ENCODE measurements at places on chromosomes 13 and 19.

DNA sequence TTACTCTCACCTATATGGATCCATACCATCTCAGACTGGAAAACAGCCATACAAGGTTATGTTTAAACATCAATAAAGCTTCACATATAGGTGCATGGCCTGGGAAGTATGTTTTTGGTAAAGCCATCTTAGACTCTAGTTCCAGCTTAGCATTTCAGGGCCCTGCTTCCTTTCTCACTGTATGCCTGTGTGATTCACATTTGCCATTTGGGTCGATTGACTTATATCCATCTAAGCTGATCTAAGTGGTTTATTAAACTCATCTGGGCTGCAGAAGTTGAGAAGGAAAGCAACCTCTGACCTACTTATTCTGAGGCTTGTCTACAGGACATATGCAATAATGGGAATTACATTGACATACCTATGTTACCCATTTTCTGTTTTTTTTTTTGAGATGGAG, 33.5 kb downstream of the ZNF506 start:
- no peak for DNase-seq

DNA sequence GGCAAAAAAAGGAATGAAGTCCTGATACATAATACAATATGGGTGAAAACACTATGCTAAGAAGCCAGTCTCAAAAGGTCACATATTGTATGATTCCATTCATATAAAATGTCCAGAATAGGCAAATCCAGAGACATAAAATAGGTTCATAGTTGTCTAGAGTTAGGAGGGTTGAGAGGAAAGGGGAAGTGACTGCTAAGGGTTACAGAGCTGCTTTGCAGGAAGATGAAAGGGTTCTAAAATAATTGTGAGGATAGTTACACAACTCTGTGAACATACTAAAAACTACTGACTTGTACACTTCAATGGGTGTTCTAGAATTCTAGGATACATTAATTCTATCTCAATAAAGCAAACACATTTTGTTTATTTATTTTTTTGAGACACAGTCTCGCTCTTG, 25.7 kb downstream of the CAB39L start:
- DNase-seq = no peak

DNA sequence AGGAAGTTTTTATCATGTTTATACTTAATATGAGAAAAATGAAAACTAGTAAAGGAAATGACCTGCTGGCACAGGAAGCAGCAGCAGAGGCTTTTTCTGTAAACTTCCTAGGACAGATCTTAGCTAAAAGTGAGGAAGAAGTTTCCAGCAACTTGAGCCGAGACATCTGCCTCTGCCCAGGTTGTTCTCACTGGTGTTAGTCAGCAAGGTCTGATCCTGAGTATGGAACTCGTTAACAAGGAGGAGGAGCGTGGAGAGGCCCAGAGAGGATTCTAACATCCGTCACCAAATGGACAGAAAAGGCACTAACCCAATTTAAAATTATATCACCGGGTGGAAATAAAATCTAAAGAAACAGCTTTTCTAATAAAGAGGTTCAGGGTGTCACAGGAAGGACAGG, 43.6 kb downstream of the PHF11 start:
- no peak for DNase-seq

GRCh38 chr13:78197231-78197630, 278.6 kb upstream of the EDNRB start:
- DNase-seq = no peak

DNA sequence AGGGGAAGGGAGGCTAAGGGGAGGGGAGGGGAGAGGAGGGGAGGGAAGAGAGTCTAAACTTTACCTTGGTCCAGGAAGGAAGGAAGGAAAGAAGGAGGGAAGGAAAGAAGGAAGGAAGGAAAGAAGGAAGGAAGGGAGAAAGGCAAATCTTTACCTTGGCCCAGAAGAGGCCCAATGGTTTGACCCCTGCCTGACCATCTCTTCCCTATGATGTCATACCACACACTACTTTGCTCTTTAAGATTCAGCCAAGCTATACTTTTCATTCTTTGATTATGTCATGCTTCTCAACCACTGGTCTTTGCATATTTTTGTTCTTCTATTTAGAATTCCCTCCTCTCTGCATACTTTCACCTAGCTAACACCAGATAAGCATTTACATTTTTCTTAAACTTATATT, 1077.5 kb downstream of the PCDH9 start:
- DNase-seq = no peak

DNA sequence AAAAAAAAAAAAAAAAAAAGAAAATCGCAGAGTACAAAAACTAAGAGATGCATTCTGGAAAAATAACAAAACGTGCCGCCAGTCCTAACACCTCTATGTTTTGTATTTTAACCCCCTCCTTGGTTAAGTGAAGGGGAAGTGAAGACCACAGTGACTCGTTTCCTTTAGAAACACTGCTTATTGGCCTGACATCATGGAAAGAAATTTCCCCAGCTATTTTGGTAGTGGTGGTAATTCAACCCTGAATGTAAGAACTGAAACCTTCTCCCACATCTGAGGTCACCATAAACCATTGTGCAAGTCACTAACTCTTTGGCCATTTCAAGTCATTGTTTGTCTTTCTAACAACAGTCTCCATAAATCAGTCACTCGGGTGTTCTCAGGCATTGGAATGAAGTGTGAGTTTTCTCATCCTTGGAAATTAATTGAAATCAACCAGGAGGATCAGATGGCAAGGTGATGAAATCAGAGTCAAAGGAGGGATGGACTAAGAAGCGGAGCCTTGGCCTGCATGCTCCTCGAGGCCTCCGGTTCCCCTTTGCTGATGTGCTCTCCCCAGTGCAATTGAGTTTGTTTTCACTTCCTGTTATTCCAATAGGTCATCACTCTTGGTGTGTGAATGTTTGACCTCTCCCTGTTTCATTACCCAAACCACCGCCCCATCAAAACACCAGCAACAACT, 443.9 kb downstream of the FGF9 start:
- no peak for DNase-seq

DNA sequence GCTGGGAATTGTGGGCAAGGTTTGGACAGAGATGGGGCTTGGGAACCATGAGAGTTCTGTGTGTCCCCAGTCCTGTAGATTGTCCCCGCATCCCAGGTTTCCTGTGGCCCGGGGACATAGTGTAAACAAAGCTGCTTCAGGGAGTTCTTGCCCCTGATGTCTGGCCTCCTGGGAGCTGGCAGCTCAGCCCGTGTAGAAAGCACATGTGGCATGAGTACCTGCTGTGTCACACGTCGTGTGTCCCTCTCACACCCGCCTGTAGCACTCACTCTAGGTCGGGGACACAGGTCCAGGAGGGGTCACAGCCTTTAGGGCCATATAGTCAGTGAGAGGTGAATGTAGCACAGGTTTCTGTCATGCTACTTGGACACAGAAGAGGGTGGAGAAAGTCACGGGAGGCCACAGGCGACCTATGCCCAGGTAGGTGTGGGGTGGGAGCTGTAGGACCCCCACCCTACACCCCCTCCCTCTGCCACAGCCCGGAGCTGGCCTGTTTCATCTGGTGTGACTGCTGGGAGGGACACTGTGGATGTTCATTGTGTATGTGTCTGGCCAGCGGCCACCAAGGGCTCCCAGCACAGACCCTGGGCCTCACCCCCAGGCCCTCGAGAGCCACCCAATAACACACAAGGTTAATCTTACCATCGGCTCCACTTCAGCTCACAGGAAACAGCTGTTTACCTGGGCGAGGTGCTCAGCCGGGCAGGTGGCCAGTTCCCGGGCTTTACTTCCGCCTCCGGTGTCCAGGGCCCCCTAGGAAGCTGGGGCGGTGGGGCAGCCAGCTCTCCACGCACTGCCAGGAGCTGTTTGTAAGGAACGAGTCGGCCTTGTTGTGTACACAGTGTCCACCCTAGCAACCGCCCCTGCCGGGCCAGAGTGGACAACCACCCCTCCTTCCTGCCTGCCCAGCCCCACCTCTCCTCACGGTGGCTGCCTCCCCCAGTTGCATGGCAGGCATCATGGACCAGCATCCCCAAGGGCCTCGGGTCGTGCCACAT, 49.7 kb downstream of the COMP start:
- DNase-seq = no peak

- no peak for DNase-seq
Observed at GRCh38 chr19:345320-345879, 804 bp upstream of the MIER2 start.

DNA sequence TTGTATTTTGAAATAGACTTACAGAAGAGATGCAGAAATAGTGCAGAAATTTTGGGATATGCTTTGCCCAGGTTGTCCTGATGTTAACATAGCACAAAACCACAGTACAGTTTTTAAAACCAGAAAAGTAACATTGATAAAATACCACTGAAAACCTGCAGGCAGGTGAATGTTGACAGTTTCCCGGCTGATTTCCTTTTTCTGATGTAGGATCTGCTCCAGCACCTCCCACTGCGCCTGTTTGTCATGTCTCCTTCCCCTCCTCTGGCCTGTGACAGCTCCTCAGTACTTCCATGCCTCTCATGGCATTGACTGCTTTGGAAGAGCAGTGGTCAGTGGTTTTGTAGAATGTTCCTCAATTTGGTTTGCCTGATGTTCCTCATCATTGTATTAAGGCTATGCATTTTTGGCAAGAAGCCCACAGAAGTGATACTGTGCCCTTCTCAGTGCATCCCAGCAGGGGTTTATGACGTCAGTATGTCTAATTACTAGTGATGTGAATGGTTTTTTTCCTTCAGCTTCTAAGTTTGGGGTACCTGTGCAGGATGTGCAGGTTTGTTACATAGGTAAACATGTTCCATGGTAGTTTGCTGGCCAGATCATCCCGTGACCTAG, 31.0 kb downstream of the TDRD12 start:
- DNase-seq = no peak

DNA sequence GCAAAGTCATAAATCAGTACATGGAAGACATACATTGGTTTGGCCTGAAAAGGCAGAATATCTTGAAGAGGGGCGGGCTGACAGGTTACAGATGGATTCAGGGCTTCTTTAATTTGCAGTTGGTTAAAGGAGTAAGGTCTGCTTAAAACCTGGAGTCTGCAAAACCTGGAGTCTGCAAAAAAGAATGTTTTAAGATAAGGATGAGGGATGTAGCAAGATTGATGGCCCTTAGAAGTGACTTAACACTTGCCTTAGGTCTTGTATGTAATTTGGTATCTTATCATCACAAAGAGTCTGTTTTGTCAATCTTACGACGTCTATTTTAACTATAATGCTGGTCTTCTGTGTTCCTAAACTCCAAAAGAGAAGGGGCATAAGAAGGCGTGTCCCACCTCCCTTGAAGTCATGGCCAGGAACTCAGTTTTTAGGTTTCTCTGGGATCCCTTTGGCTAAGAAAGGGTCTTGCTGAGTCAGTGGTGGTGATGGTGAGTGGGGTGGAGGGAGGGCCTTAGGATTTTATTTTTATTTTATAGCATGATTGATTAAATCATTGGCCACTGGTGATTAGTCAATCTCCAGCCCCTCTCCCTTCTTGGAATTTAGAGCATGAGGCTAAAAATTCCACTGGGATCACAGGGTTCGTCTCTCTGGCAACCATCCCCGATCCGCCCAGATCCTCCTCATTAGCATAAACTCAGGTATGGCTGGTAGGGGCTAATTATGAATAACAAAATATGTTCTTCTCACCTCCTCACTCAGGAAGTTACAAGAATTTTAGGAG, 10.1 kb upstream of the HAS1 start:
- DNase-seq = no peak

DNA sequence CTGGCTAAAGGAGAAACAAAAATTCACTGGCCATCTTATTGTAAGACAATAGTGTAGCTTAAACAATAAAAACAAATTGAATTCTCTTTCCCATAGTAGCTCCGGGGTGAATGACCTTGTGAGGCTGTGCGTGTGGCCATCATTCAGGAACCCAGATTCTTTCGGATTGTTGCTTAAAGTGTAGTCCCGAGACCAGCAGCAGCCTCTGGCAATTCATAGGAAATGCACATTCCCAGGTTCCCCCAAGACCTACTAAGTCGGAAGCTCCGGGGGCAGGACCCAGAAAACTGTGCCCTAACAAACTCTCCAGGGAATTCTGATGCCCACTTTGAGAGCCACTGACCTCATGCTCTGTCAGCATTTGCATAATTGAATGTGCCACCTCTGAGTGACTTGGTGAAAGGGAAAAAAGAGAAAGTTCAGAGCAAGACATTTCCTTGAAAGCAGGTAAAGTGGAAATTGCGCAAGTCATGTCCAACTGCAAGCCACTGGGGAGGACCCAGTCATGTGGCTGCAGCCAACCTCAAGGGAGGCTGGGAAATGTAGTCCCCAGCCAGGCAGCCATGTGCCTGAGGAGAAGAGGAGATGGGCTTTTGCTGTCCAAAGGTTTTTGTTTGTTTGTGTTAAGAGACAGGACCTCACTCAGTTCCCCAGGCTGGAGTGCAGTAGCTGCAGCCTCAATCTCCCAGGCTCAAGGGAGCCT, 50.7 kb upstream of the PNMA8B start:
- DNase-seq = no peak

- peak; percentile 66 for DNase-seq
Observed at GRCh38 chr13:34459856-34460255, 482.2 kb upstream of the NBEA start.

- DNase-seq = no peak
Observed at GRCh38 chr19:50268041-50268440, 61.1 kb downstream of the KCNC3 start.

DNA sequence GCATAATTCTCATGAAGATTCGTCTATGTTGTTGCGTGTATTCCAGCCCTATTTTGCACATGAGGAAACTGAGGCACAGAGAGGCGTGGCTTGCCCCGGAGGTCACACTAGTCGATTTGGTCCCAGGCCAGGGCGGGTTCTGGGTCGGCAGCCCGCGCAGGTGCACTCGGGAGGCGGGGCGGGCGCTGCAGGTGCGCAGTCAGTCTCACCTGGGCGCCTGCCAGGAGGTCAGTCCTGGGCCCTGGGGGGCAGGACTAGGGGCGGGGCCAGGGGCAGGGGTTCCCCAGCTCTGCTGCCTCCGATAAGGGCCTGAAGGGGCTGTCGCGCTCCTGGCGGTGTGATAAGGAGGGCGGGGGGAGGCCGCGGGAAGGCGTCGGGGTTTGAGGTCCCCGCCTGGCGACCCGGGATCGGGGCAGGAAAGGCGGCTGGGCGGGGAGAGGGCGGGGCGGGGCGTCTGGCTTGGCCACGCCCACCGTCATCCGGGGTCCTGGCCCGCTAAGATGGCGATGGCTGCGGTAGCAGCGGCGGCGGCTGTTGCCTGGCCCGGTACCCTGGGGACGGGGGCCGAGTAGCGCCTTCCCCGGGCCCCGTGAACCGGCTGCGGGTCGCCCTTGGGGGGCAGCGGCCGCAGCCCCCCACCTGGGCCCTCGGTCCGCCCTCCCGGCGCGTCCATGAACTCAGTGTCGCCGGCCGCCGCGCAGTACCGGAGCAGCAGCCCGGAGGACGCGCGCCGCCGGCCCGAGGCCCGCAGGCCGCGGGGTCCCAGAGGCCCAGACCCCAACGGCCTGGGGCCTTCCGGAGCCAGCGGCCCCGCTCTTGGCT, at the start of gene ATG4D:
ATG4D (plus strand) TSS at position 485 of the 822 bp plus-strand sequence; CDS start at position 672, 187 bp downstream.
- peak; percentile 94 for DNase-seq

DNA sequence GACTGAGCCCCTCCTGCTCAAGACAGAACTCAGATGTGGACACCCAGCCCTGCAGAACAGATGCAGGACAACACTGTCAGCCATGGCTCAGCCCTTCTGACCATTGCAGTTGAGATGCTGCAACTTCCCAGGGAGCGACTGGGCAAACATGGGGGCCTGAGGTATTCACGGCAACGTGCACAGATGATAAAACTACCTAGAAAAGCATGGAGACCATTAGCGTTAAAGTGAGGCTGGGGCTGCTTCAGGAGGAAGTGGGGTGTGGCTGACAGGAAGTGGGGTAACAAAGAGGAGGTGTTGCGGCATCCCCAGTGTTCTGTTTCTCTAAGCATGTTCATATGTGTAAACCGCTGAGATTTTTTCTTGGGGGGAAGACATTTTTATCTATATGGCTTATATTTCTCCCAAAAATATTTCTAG, 1.3 kb upstream of the SIGLEC9 start:
- no peak for DNase-seq

GRCh38 chr13:112202966-112203365, 136.0 kb downstream of the SOX1 start:
- DNase-seq = no peak
